ENCODE measurements at places on chromosomes 2 and 18. TPM values are rescaled to one million over a fixed set of nuclear protein-coding genes. Genes with fewer than 3 reads are reported as not detected.

BOLL gene
- not detected for total RNA-seq

STPG4 gene
- 0.31 TPM for total RNA-seq

SERPINB10 gene
- not detected for total RNA-seq

B4GALT6 gene
- 7.0 TPM for total RNA-seq

RPE gene
- 84.2 TPM for total RNA-seq

GATA6 gene
- total RNA-seq, result 0.44 TPM

TRIP12 gene
- 216 TPM for total RNA-seq

CYP1B1 gene
- total RNA-seq, result 0.06 TPM

PROC gene
- total RNA-seq, result not detected

TUBA4B gene
- not detected for total RNA-seq

IGFBP5 gene
- total RNA-seq, result 0.82 TPM

ANKRD62 gene
- not detected for total RNA-seq

PTPRN gene
- total RNA-seq, result not detected

DSC3 gene
- total RNA-seq, result 0.16 TPM

TRMT61B gene
- 13.5 TPM for total RNA-seq

HDAC4 gene
- 4.9 TPM for total RNA-seq

TXNL1 gene
- 19.1 TPM for total RNA-seq

ATP8B1 gene
- 66.6 TPM for total RNA-seq

DPY30 gene
- total RNA-seq, result 58.5 TPM

UNC80 gene
- not detected for total RNA-seq

REG3A gene
- total RNA-seq, result not detected

SP110 gene
- total RNA-seq, result 9.7 TPM

CAPN13 gene
- total RNA-seq, result not detected

C2orf15 gene
- under 0.01 TPM for total RNA-seq
